ENCODE measurements at places on chromosomes 2 and 18. TPM values are rescaled to one million over a fixed set of nuclear protein-coding genes. Genes with fewer than 3 reads are reported as not detected.

- no peak overlapping the region for H3K4me3 ChIP-seq
- DNase-seq = no peak
- no peak overlapping the region for H3K27ac ChIP-seq
Observed at GRCh38 chr2:125224830-125225229, 1199.7 kb downstream of the CNTNAP5 start.

DNA sequence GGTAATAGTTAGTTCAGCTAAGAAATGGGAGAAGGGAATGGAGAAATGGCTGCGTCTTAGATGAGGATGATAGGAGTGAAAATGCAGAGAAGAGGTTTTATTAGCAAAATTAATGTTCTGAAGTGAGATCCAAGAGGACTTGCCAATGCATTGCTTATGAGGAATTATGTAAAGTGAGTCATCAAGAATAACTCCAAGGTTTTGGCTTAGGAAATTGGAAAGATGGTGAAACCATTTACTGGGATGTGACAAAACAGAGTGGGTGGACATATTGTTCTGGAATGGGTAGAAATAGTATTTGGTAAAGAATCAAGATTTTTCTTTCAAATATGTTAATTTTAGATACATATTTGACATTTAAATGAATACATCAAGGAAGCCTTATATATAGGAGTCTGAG lies 306.6 kb upstream of the CYRIA start:
- H3K36me3 ChIP-seq = no peaks in the 10 kb centered on the region
- no peak for DNase-seq
- no peak overlapping the region for H3K27ac ChIP-seq
- no peaks in the 10 kb centered on the region for H3K27me3 ChIP-seq
- no peak overlapping the region for H3K4me3 ChIP-seq

- H3K36me3 ChIP-seq = no peaks in the 10 kb centered on the region
- H3K27me3 ChIP-seq = no peaks in the 10 kb centered on the region
- no peak for DNase-seq
Observed at GRCh38 chr2:197045115-197045514, 118.6 kb upstream of the PGAP1 start.

- no peak for DNase-seq
- peaks cover 28% of the 10 kb centered on the region for H3K4me1 ChIP-seq
- H3K4me3 ChIP-seq = no peak overlapping the region
- H3K27ac ChIP-seq = no peak overlapping the region
- no peaks in the 10 kb centered on the region for H3K36me3 ChIP-seq
Observed at GRCh38 chr2:150572961-150573395, 85.5 kb upstream of the RND3 start.

DNA sequence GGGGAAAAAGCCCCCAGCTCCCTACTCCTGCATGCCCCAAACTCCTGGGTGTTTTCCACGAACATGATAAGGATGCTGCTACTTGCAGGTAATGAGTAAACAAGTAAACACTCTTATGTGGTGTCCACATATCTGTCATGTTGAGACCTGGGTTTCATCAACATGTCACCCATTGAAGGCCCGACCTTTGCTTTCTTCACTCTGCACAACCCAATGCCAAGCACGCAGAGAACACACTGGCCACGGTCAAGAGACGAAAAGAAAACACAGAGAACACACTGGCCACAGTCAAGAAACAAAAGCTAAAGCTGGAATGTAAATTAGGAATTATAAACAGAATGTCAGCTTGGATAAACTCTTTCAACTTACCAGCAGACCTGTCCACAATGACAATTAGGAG lies 143.1 kb downstream of the TTC32 start:
- DNase-seq = no peak
- no peaks in the 10 kb centered on the region for H3K36me3 ChIP-seq
- no peaks in the 10 kb centered on the region for H3K27me3 ChIP-seq
- H3K27ac ChIP-seq = no peak overlapping the region

DNA sequence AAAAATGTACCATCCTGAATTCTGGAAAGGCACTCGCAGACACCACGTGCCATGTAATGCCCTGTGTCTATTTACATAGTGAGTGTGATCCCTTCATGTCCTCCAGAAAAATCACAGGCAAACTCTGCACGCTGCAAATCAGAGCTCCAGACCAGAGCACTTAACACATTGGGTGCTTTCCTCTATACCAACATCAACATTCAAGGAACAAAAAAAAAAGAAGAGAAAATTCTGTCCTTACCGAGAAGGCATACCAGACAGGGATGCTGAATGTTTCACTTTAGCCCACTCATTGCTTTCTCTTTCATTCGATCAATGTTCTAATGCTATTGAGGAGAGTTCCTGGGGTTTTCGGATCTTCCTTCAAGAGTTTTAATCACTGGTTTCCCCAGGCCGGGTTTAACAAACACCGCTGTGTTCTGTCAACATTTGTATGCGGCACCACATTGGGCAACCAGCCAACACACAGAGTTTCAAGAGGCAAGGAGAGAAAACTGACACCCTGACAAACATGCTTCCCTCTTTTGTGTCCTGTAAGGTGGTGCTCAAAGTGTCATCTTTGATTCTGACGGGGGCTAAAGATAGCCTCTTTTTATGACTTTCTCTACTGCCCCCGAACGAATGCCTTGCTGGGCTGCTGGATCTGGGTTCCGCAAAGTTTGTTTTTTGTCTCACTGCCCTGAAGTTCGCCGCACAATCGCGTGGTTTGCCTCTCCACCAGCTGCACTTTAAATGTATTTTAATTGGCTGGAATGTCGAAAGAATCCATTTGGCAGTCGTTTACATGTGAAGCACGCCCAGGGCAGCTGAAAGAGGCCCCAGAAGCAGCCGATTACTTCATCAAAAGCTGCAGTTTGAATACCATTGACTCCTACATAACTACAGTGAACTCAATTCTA lies 106.4 kb upstream of the NCKAP5 start:
- no peak for DNase-seq
- peaks cover 25% of the 10 kb centered on the region for H3K4me1 ChIP-seq
- no peaks in the 10 kb centered on the region for H3K36me3 ChIP-seq

GRCh38 chr2:9637330-9637729 lies 6.5 kb upstream of the YWHAQ start:
- H3K27me3 ChIP-seq = no peaks in the 10 kb centered on the region
- H3K27ac ChIP-seq = no peak overlapping the region
- no peak for DNase-seq
- peaks cover 34% of the 10 kb centered on the region for H3K4me1 ChIP-seq
- no peak overlapping the region for H3K4me3 ChIP-seq

- no peaks in the 10 kb centered on the region for H3K27me3 ChIP-seq
- H3K4me1 ChIP-seq = peaks cover 3% of the 10 kb centered on the region
- peak overlapping the region; percentile 20 for H3K27ac ChIP-seq
- DNase-seq = no peak
Observed at GRCh38 chr18:13416208-13416607, 197.6 kb downstream of the LDLRAD4 start.

The RDH14 gene
- 13.4 TPM for total RNA-seq

The NTSR2 gene
- total RNA-seq = not detected

The PPP1R1C gene
- total RNA-seq = not detected

The NAPG gene
- 27.1 TPM for total RNA-seq

The SERPINB12 gene
- total RNA-seq = not detected

Measured in esophagus squamous epithelium (tissue), 5 donors.